Spleen (tissue), 13 donors: ENCODE measurements at places on chromosomes 11 and 22. TPM values are rescaled to one million over a fixed set of nuclear protein-coding genes. Genes with fewer than 3 reads are reported as not detected.

DNA sequence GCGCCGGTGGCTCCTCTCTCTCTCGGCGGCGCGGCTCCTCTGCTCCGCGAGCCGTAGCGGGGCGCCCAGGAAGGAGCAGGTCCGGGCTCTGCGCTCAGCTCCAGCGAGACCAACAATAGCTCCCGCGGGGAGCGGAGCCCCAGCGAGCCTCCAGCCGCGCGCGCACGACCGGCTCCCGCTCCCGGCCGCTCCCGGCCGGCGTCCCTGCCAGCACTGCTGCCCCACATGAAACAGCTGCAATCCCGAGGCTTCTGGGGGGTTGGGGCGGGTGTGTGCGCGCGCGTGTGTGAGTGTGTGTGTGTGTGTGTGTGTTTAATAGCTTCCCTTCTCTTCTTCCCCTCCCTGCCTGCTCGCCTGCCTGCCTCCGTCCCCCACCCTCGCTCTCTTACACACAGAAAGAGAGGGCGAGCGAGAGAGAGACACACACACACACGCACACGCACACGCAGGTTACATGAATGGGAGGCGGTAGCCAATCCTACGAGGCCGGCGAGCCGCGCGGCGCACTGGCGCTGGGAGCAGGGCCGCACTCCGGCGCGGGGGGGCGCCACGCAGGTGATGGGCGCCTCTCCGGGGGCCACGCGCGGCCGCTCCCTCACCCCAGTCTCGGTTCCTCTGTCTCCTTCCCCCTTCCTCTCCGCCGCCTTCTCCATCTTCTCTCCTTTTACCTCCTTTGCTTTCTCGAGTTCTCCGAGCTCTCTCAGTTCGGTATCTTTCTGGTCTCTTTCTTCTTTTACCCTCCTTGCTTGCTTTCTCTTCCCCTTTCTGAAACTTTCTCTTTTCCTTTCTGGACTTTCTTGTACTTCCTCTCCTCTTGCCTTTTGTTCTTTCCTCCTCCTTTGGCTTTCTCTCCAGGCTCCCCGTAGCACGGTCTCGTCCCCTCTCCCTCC is at the start of gene TENM4:
TENM4 (minus strand) TSS at position 460 of the 890 bp plus-strand sequence. CDS start 371,086 bp downstream, outside the sequence.
- H3K36me3 ChIP-seq: no peaks in the 10 kb centered on the region
- H3K4me1 ChIP-seq: peaks cover 27% of the 10 kb centered on the region
- peak within 1 kb of the TSS; percentile 33 for H3K4me3 ChIP-seq
- H3K27ac ChIP-seq: peak within 1 kb of the TSS; percentile 28
- peak; percentile 89 for DNase-seq

DNA sequence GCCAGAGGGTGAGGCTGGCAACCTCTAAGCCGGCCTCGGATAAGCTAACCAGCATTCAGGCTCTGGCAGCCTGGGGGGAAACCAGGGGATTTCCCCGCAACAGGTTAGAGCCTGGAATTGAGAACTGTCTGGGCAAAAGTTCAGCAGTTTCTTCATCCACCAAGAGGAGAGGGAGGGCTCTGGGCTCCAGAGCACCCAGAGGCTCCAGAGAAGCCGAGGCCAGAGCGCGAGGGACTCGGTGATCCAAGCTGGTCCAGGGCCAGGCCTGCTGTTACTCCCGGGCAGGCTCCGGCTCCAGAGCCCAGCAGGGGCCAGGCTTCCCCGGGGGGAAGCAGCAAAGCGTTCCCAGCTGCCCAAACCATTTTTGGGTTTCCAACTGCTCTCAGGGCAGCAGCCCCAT is 13.3 kb upstream of the SH3BP1 start:
- H3K36me3 ChIP-seq: peaks cover 30% of the 10 kb centered on the region
- H3K4me3 ChIP-seq: no peak overlapping the region
- peak overlapping the region; percentile 80 for H3K27ac ChIP-seq
- peaks cover 71% of the 10 kb centered on the region for H3K4me1 ChIP-seq
- peak; percentile 76 for DNase-seq

TRIM5 gene
- 13.6 TPM for polyA plus RNA-seq

GRCh38 chr11:41398175-41398574 is 61.3 kb downstream of the LRRC4C start:
- H3K4me3 ChIP-seq: no peak overlapping the region
- no peak overlapping the region for H3K27ac ChIP-seq
- no peaks in the 10 kb centered on the region for H3K36me3 ChIP-seq
- no peaks in the 10 kb centered on the region for H3K4me1 ChIP-seq
- H3K27me3 ChIP-seq: no peaks in the 10 kb centered on the region

DNA sequence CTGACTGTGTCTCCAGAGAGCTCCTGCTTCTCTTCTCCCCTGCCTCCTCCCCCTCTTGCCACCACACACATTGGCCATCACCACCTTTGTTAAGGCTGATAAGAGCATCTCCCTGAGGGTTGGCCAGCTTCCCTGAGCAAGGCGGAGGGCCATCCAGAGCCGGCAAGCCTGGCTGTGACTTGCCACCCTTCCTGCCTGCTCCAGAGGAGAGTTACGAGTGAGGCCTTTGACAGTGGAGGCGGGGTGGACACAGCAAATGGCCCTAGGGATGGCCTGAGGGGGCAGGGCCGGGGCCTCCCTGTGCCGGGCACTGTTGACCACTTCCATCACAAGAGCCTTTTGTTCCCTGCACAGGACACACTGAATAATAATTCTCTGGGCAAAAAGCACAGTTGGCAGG is 5.4 kb downstream of the FREY1 start:
- H3K27ac ChIP-seq: no peak overlapping the region
- no peak for DNase-seq
- H3K4me3 ChIP-seq: no peak overlapping the region
- peaks cover 22% of the 10 kb centered on the region for H3K4me1 ChIP-seq
- H3K27me3 ChIP-seq: peaks cover 39% of the 10 kb centered on the region

- no peak overlapping the region for H3K27ac ChIP-seq
- DNase-seq: no peak
- H3K27me3 ChIP-seq: no peaks in the 10 kb centered on the region
These were observed 17.3 kb upstream of the CSTF3 start for GRCh38 chr11:33178443-33179180.

GRCh38 chr11:45926001-45926401 is 3.5 kb downstream of the LARGE2 start:
- no peak overlapping the region for H3K4me3 ChIP-seq
- H3K36me3 ChIP-seq: peaks cover 10% of the 10 kb centered on the region
- H3K4me1 ChIP-seq: peaks cover 43% of the 10 kb centered on the region
- DNase-seq: peak; percentile 74

FOLR1 gene
- not detected for polyA plus RNA-seq

MMP8 gene
- polyA plus RNA-seq: 7.5 TPM

- no peaks in the 10 kb centered on the region for H3K27me3 ChIP-seq
- peak; percentile 82 for DNase-seq
- H3K4me1 ChIP-seq: peaks cover 77% of the 10 kb centered on the region
- no peaks in the 10 kb centered on the region for H3K36me3 ChIP-seq
- H3K27ac ChIP-seq: peak overlapping the region; percentile 94
- H3K4me3 ChIP-seq: no peak overlapping the region
These were observed 5.0 kb downstream of the TP53I11 start for GRCh38 chr11:44945666-44946065.

DNA sequence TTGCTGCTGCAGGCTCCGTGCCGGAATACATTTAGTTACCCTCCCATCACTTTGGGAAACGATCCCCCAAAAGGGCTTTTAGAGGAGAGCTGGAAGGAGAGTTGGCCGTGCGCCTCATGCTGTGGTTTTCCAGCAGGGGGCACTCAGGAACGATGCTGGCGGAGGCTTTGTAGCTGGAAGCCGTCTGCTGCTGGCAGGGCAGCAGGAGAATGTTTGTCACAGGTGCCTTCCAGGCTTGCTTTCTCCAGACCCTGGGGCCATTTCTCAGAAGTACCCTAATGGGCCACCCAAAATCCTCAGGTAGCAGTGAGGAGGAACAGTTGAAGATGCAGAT is 30.0 kb upstream of the CABP7 start:
- H3K4me3 ChIP-seq: no peak overlapping the region
- no peaks in the 10 kb centered on the region for H3K27me3 ChIP-seq
- H3K4me1 ChIP-seq: peaks cover 12% of the 10 kb centered on the region
- peaks cover 90% of the 10 kb centered on the region for H3K36me3 ChIP-seq
- H3K27ac ChIP-seq: no peak overlapping the region

TYR gene
- polyA plus RNA-seq: not detected

DNA sequence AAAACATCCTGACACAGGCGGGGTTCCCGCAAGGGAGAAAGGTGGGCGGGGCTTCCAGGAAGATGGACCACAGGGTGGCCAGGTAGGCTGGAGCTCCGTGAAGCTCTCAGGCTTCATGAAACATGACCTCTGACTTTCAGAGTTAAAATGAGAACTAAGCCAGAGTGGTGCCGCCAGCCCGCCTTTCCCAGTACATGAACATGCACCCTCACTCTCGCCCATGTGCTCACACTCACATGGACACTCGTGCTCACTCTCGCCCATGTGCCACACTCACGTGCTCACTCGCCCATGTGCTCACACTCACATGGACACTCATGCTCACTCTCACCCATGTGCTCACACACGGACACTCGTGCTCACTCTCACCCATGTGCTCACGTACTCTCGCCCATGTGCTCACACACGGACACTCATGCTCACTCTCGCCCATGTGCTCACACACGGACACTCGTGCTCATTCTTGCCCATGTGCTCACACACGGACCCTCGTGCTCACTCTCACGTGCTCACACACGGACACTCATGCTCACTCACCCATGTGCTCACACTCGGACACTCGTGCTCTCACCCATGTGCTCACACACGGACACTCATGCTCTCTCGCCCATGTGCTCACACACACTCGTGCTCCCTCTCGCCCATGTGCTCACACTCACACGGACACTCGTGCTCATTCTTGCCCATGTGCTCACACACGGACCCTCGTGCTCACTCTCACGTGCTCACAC is 10.0 kb downstream of the RNH1 start:
- no peak overlapping the region for H3K27ac ChIP-seq
- no peak for DNase-seq
- no peak overlapping the region for H3K4me3 ChIP-seq
- no peaks in the 10 kb centered on the region for H3K27me3 ChIP-seq
- H3K4me1 ChIP-seq: peaks cover 14% of the 10 kb centered on the region

GRCh38 chr11:66371627-66372415 is at the start of gene SLC29A2:
SLC29A2 (minus strand) TSS chr11:66371760; CDS start chr11:66371591, 169 bp downstream.
- peak; percentile 92 for DNase-seq
- H3K27me3 ChIP-seq: no peaks in the 10 kb centered on the region
- no peaks in the 10 kb centered on the region for H3K36me3 ChIP-seq
- peak within 1 kb of the TSS; percentile 55 for H3K27ac ChIP-seq

SLC22A6 gene
- polyA plus RNA-seq: not detected

- DNase-seq: peak; percentile 70
- H3K4me3 ChIP-seq: no peak overlapping the region
- peaks cover under 1% of the 10 kb centered on the region for H3K36me3 ChIP-seq
- H3K27ac ChIP-seq: peak overlapping the region; percentile 56
These were observed 135.5 kb downstream of the ETS1 start for GRCh38 chr11:128451652-128452470.

OR8K5 gene
- polyA plus RNA-seq: not detected

DNA sequence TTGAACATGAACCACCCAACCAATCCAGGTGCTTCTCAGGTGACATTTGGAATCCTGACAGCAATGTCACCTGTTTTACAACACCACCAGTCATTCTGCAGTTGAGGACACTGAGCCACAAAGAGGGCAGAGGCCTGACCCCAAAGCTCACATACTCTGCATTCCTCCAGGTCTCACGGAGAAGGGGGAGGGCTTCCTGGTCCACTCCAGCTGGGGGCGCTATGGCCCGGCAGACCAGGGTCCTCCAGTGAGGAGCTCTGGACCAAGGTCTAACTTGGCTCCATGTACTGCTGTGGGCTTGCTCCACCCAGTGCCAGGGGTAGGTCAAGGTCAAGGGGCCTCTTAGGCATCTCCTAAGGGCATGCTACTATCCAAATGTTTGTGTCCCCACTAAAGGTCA is 1.5 kb upstream of the PNPLA3 start:
- H3K27me3 ChIP-seq: no peaks in the 10 kb centered on the region
- no peaks in the 10 kb centered on the region for H3K36me3 ChIP-seq
- H3K27ac ChIP-seq: no peak overlapping the region
- H3K4me1 ChIP-seq: peaks cover 18% of the 10 kb centered on the region

LGR4 gene
- polyA plus RNA-seq: 1.5 TPM

- DNase-seq: no peak
- H3K27me3 ChIP-seq: no peaks in the 10 kb centered on the region
- no peak overlapping the region for H3K4me3 ChIP-seq
- H3K4me1 ChIP-seq: peaks cover 10% of the 10 kb centered on the region
- no peaks in the 10 kb centered on the region for H3K36me3 ChIP-seq
These were observed 8.8 kb upstream of the PLA2G3 start for GRCh38 chr22:31148953-31149627.

DNA sequence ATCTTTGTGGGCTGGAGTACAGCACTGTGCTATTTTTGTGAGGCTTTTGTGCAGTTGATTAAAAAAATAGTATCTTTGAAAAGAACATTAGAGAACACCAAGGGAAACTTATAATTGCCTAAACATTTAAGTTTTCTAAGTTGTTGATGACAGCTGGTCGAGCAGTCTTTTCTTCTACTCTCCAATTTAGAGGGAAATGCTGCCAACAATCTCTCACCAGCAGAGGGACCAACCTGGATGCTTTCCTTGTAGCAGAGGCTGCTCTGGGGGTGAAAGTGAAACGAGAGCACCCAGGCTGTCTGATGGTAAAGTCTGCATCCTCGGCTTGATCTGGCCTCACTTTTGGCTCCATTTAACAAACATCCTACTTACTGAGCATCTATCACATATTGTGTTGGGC is 1286.5 kb upstream of the TENM4 start:
- no peak for DNase-seq
- no peaks in the 10 kb centered on the region for H3K36me3 ChIP-seq
- H3K4me3 ChIP-seq: no peak overlapping the region
- no peak overlapping the region for H3K27ac ChIP-seq
- H3K4me1 ChIP-seq: no peaks in the 10 kb centered on the region

GRCh38 chr11:38814670-38815069 is 2216.6 kb upstream of the RAG2 start:
- no peaks in the 10 kb centered on the region for H3K4me1 ChIP-seq
- H3K4me3 ChIP-seq: no peak overlapping the region
- H3K27ac ChIP-seq: no peak overlapping the region
- DNase-seq: no peak
- H3K27me3 ChIP-seq: no peaks in the 10 kb centered on the region

KCNQ1OT1 gene
- 0.02 TPM for polyA plus RNA-seq
